ENCODE measurements at places on chromosomes 2 and 18. TPM values are rescaled to one million over a fixed set of nuclear protein-coding genes. Genes with fewer than 3 reads are reported as not detected.

Gene KCNK3
- 47.5 TPM for total RNA-seq

Gene IMP4
- 86.9 TPM for total RNA-seq

Gene CLIP4
- total RNA-seq, result 66.5 TPM

Gene VWA3B
- total RNA-seq, result not detected

Gene MC5R
- total RNA-seq, result not detected

Gene SCYGR4
- total RNA-seq, result not detected

Gene PGAP1
- 5.7 TPM for total RNA-seq

Gene RBM44
- 0.30 TPM for total RNA-seq

Gene TMEM37
- total RNA-seq, result 3.3 TPM

Gene CHRND
- total RNA-seq, result 0.19 TPM

Gene ABCG8
- total RNA-seq, result not detected

Gene FBXO48
- 0.33 TPM for total RNA-seq

Gene RFTN2
- total RNA-seq, result 4.5 TPM

Gene SPP2
- total RNA-seq, result not detected

Gene TACR1
- total RNA-seq, result 0.16 TPM

Gene DNAJC5G
- total RNA-seq, result 0.59 TPM

Gene CNDP1
- total RNA-seq, result not detected

Gene MBP
- total RNA-seq, result 15.8 TPM

Gene CRYGD
- not detected for total RNA-seq

Gene ZAP70
- total RNA-seq, result 1.4 TPM

Gene IGFBP5
- 554 TPM for total RNA-seq

Gene NEU2
- total RNA-seq, result not detected

Gene DYSF
- 31.3 TPM for total RNA-seq

Gene CFC1
- total RNA-seq, result 13.4 TPM

Gene SESTD1
- total RNA-seq, result 16.5 TPM

Gene SP140
- 0.55 TPM for total RNA-seq

Gene SLC5A6
- total RNA-seq, result 9.2 TPM

Gene TMEM247
- not detected for total RNA-seq

Gene GLS
- 77.2 TPM for total RNA-seq

Gene PROKR1
- total RNA-seq, result not detected

Gene UGT1A3
- total RNA-seq, result not detected
